ENCODE measurements at places on chromosomes 7 and 10.

GRCh38 chr7:105269397-105269796, 119.3 kb downstream of the SRPK2 start:
- DNase-seq, result no peak

DNA sequence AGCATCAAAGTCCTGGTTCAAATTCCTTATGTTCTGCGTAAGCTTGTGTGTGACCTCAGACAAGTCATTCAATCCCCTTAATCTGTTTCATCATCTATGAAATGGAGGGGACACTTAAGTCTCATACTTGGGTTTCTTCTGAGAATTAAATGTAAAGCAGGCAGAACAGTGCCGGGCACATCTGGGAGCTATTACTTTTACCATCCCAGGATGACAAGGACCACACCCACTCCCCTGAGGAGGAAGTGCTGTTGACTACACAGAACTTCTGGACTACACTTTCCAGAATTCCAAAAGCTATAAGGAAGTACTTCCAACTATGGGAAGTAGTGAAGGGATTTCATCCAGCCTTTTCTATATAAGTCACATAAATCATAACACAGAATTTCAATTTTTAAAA, 294.9 kb downstream of the IPMK start:
- no peak for DNase-seq

DNA sequence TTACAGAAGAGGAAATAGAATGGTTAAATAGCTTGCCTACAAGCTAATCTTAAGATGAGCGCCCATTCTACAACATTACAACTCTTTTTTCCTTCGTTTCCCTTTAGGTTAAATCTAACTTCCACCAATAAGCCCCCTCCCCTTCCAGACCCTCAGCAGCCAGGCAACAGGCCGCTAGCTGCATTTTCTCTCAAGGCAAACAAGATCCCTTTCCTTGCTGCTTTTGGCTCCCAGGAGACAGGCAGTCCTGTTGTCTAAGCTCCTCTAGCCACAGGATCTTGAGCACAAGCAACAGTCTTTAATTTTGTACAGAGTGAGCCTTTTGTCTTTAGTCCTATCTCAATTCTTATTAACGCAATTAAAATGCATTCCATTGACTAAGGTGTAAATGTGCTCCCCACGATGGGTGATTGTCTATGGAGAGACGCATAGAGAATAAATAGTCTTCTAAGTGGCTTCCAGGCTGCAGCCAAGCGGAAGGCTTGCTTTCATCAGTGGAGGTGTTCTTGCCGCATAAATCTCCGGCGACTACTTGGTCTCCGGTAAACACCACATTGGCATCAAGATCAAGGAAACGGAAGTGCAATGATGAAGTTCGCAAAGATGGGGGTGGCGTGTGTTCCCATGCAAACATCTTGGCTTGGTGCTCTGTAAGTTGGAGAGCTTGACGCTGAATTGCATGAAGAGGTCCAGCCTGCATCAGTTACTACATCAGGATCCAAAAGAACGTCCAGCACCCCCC, 181.9 kb upstream of the LYZL2 start:
- no peak for DNase-seq

GRCh38 chr7:15977663-15978062, 291.2 kb upstream of the MEOX2 start:
- DNase-seq, result peak; percentile 72

GRCh38 chr7:55515569-55516279, 56.6 kb downstream of the VOPP1 start:
- DNase-seq, result no peak
